Articular chondrocyte of knee joint (primary cell): ENCODE measurements at places on chromosomes 3 and 15. TPM values are rescaled to one million over a fixed set of nuclear protein-coding genes. Genes with fewer than 3 reads are reported as not detected.

Gene FBXW12
- not detected in 2 replicates for total RNA-seq

Gene TMEM207
- total RNA-seq = not detected in 2 replicates

Gene NPAP1
- 0.11 TPM in 1 of 2 replicates, not detected in the other for total RNA-seq

Gene GOLGA6L7
- not detected in 2 replicates for total RNA-seq

Gene SNRPN
- total RNA-seq = 87.0 and 99.4 TPM in 2 replicates

Gene PRRT3
- 4.6 and 5.5 TPM in 2 replicates for total RNA-seq

Gene P2RY1
- total RNA-seq = not detected in 2 replicates

Gene DRD3
- total RNA-seq = not detected in 2 replicates

Gene MKRN2OS
- total RNA-seq = not detected in 2 replicates
